Femur (tissue), 1 donor: ENCODE measurements at places on chromosomes 2 and 18.

DNA sequence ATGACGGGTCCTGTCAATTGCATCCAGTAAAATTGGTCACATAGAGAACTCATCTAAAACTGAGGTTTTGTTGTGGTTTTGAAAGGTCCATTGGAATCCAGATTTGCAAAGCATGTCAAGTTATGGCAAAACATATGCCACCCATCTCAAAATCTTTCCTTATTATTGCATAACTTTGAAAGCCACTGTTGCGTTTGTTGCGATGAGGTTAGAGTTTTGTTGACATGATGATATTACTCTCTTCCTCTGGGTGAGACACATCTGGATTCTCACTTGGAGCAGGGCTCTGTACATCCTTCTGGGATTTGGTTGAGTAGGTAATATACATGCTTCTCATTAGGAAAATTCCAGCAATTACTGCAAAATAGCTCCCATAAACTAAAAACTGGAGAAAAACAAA is 20.6 kb downstream of the SCYGR5 start:
- no peak for DNase-seq

DNA sequence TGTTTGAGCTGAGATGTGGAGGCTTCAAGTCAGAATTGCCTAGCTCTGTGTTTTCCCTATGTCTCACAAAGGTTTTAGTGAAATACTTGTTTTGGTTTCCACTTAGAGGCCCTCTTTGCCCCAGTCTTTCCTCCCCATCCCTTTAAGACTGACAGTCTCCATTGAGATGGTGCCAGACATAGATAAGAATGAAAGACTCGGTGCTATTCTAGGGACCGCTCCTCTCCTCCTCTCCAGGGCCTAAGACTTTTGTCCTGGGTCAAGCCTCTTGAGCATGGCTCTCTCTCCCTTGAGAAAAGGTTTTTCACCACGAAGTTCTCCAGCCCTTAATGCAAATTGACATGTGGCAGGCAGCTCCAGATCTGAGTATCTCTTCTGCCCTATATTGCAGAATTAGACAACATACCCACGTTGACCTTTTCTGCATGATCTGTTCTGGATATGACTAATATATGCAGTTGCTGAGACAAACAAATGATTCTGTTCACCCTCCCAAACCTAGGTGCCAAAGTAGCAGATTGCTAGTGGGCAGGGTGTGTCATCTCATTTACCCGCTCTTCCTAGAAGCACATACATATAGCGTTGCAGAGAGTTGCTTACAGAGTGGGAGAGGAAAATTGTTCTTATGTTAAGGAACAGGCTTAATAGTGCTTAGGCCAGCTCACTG is 47.5 kb upstream of the ACSL3 start:
- no peak for DNase-seq

DNA sequence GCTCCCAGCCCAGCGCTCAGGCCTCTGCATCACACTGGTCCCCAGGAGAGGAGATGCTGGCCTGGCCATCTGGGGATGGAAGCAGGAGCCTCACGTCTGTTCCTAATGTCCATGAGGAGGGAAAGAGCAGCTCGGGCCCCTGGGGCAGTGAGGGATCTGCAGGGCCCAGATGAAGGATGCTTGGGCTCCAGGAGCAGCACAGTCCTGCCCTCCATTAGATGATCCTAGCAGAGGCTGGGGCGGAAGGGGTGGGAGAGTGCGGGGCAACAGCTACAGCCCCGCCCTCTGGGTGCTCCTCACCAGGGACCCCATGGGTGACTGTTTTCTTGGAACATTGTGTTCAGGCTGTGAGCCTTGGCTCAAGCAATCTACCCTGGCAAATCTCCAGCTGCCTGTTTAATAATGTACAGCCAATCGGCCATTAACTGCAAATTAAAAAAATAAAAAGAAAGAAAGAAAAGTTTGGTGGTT is 49.7 kb downstream of the TNS1 start:
- peak; percentile 16 for DNase-seq

- no peak for DNase-seq
Observed at GRCh38 chr18:67783196-67783946, 266.9 kb upstream of the DSEL start.

DNA sequence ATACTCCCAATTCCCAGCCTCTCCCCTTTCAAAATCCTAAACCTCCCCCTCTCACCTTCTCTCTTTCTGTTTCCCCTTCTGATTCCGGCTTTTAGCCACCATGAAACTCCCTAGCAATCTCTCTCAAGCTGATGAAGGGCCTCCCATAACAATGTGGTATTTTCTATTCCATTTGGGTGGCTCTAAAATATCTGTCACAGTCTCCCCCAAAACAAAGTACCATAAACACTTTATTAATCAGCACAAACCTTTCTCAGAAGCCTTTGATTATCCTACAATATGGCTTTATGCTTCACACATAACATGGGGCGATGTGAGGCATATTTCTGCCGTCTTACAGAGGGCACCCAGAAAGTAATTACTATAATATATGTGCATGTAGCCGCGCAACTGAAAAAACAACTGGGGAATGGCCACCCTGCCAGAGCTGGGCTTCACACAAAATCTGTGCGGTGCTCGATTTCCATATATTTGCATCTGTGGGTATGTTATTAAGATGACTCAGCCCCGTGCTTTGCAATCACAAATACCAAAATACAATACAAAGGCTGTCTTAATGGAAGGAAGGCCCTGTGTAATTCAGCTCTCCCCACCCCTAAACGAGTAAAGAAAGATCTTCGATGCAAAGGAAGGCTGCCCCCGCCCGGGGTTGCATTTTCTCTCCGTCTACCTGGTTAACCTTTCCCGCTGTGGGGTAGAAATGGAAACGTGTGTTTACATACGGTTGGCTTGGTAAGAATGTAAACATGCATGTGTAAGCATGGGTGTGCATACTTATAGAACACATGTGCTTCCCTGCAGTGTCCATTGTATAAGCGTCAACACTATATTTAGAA is 81.4 kb downstream of the CELF4 start:
- DNase-seq: no peak

DNA sequence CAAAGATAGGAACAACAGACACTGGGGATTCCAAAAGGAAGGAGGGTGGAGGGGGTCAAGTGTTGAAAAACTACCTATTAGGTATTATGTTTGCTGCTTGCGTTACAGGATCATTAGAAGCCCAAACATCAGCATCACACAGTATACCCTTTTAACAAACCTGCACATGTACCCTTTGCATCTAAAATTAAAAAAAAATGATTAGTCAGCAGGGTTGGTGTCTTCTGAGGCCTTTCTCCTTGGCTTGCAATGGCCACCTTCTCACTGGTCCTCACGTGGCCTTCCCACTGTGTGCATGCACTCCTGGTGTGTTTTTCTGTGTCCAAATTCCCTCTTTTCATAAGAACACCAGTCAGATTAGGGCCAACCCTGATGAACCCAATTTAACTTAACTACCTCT is 5.6 kb upstream of the IMPA2 start:
- no peak for DNase-seq

GRCh38 chr2:193581807-193582206 is 1387.1 kb upstream of the TMEFF2 start:
- DNase-seq: no peak

GRCh38 chr2:137771064-137771463 is 193.2 kb upstream of the HNMT start:
- no peak for DNase-seq

- no peak for DNase-seq
Observed at GRCh38 chr2:237199577-237199976, 113.9 kb downstream of the COPS8 start.

DNA sequence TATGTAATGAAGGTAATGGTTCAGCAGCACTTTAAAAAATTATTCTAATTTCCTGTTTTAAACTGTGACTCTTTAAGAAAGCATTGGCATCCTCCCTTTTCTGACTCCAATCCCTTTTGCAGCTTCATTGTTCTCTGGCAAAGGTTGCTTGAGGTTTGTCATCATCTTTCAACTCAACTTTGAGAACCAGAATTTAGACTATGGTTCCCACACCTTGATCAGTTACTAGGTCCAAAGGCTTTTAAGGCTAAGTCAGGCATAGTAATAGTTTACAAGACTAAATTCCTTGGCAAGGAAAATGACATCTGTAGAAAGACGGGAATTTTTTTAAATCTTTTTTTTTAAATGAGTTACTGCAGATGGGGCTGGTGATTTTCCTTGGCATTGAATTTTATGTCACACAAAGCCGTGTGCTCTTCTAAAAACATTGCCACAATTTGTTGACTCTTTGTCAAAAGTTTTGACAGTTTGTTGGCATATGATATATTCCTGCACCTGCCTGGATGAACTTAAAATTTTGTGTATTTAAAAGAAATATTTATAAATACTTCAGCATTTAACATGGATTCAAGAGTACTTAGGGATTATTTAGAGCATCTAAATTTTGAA is 451.0 kb downstream of the MEIS1 start:
- DNase-seq: no peak

DNA sequence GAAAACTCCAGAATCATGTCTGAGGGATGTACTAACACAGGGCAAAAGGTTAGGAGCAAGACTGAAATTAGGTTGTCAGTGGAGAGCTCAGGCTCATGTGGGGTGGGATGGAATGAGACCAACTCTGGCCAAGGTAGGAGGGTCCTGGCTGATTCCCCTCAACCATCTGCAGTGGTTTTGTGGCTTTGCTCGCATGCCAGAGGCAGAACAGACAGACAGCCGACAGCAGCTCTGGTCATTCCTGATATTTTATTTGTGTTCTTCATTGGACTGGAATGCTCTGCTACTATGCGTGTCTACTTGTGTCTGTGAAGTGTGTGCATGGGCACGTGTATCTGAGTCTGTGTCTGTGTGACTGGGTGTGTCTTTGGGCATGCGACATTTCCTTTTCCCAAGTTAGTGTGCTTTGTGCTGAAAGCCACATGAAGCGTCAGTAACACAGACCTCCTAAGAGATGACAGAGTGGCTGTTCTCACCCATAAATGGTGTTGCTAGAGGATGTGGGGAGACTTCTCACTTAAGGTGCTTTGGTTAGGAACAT is 239.5 kb downstream of the CNTNAP5 start:
- DNase-seq: no peak

DNA sequence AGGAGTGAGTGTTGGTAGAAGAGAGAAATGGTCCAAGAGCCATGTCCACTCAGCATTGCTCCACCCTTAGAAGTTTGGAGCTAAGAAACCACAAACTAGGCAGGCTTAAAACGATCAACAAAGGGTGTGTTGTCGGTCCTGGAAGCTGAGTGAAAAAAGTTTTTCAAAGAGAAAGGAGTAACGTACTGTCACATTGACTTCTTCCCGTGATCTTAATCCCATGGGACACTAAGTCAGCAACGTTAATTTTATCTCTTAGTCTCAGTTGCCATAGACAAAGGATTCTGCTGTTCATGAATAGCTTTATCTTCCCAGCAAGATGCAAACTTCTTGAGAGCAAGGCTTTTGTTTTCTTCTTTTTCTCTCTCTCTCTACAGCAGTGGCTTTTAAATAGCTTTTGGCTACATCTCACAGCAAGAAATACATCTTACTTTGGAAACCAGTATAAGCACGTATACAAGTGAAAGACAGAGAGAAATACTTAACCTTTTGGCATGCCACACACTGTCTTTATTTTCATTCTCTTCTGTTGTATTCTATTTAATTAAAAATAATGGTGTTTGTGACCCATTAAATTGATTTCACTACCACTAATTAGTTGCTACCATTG is 377.4 kb downstream of the TGIF1 start:
- DNase-seq: no peak

GRCh38 chr2:126518196-126518595 is 137.8 kb upstream of the GYPC start:
- DNase-seq: no peak

- DNase-seq: peak; percentile 33
Observed at GRCh38 chr2:88054782-88055370, 707 bp downstream of the KRCC1 start.

- no peak for DNase-seq
Observed at GRCh38 chr2:20231598-20232026, 6.7 kb upstream of the SDC1 start.

- DNase-seq: peak; percentile 53
Observed at GRCh38 chr2:178908810-178909209, 101.6 kb upstream of the TTN start.

GRCh38 chr2:121579309-121579708 is 48.6 kb downstream of the RNU4ATAC start:
- no peak for DNase-seq

DNA sequence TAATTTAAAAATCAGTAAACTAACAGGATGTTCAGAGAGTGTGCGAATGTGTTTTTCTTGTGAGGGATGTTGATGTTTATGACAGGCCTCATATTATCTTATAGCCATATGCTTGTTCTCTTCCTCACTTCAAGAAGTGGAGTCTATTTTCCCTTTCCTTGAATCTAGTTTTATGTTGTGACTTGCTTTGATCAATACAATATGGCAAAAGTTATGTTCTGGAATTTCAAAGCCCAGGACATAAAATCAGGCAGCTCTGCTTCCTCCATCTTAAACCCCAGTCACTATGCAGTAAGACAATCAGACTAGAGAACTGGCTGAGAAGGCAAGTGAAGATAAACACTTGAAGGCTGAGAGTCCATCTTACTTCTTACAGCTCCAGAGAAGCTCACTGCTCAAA is 585.1 kb upstream of the NETO1 start:
- no peak for DNase-seq

DNA sequence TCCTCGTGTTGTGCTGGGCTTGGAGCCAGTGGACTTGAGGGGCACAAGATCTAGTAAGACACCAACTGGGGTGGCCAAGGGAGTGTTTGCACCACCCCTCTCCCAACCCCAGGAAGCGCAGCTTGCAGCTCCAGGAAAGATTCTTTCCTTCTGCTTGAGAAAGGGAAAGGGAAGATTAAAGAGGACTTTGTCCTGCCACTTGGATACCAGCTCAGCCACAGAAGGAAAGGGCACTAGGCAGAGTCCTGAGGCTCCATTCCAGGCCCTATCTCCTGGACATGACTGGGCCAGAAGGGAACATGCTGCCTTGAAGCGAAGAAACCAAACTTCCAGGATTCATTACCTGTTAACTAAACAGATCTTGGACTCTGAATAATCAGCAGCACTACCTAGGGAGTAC is 44.9 kb upstream of the UGP2 start:
- DNase-seq: no peak

DNA sequence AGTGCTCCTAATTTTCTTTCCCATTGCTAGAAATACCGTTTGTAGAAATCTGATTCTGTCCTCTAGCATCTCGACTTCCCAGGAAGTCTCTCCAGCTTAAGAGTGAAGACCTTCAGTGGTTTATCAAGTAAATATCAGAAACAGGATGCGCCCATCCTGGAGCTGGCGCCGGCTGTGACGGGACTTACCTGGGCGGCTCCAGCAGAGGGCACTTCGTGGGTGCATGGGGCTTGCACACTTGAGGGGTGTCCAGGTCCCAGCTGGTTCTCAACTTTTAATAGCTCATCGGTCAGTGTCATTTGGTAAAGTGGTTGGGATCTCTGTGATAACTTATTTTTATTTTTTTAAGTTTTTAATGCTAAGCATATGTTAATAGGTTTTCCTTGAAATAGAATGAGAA is 167.0 kb upstream of the TPO start:
- no peak for DNase-seq

- DNase-seq: no peak
Observed at GRCh38 chr2:182729710-182730339, 13.8 kb downstream of the DNAJC10 start.

GRCh38 chr2:13504808-13505207 is 788.1 kb downstream of the TRIB2 start:
- no peak for DNase-seq
